ENCODE measurements at places on chromosomes 5 and 9.

- DNase-seq = no peak
These were observed 98.4 kb downstream of the MED27 start for GRCh38 chr9:131981116-131981776.

GRCh38 chr5:1779021-1779680, 20.5 kb downstream of the MRPL36 start:
- DNase-seq = no peak

DNA sequence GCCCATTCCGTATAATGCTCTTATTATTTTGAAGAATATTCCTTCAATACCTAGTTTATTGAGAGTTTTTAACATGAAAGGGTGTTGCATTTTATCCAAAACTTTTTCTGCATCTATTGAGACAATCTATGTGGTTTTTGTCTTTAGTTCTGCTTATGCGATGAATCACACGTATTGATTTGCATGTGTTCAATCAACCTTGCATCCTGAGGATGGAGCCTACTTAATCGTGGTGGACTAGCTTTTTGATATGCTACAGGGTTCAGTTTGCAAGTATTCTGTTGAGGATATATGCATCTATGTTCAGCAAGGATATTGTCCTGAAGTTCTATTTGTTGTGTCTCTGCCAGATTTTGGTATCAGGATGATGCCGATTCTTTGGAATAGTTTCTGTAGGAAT, 1070.3 kb upstream of the CDH18 start:
- no peak for DNase-seq

DNA sequence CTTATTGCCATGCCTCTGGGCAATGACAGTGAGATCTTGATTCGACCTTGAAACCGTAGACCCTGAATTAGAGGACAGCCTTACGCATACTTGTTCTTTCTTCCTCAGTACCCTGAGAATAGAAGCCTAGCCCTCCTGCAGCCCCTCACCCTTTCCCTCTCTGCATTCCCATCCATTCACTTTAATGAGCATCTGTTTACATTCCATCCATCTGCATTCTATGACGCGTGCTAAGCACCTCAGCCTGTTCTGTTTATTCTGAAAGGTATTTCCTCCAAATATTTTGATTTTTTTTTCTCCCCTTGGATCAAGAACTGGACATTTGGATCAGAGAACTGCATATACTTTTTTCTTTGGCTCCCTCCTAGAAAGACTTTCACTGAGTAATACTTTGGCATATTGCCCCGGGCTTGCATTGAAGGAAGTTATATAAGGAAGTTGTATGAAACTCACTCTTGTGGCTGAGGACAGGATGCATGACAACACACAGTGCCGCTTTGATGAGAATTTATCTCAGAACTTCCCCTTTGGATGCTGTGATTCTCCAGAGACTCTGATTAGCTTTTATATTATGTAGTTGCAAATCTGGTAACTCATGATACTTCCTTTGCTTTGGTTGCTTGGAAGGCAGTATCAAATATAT, 15.7 kb downstream of the TMEM8B start:
- no peak for DNase-seq

DNA sequence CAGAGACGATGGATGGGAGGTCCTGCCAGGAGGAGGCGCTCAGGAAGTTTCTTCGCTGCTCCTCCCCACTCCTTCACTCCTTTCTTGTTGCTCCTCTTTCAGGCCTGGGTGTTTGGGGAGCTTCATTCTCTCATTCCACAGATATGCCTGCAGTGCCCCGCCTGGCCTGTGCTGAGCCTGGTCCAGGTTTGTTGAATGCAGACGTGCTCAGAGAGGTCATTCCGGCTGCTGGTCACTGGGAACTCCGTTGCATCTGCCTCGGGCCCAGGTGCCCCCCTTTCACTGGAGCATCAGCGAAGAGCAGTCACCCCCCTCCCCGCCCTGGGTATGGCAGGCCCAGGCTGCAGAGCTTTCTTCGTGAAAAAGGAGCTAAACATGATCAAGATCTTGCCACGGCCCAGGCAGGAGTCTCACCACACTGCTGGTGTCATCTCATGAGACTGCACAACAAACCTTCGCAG, 15.5 kb downstream of the SURF6 start:
- no peak for DNase-seq

DNA sequence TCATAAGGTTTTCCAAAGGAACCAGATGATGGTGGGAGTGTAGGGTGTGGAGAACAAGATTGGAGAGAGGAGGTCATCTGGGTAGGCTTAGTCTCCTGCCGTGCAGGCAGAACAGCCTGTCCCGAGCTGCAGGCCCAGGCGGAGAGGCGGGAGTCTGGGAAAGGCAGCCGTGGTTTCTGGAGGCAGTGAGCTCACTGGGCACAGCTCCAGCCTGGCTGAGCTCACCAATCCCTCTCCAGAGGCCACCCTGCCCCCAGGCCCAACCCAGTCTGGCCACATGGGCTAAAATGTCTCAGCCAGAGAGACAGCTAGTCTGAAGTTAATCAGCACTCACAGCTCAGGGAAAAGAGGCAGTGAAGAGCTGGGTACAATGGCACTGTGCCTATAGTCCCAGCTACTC, 12.3 kb downstream of the P4HA2 start:
- DNase-seq = no peak

GRCh38 chr9:110114859-110115201, 93.1 kb downstream of the C9orf152 start:
- no peak for DNase-seq

GRCh38 chr5:111552896-111553295, 40.6 kb upstream of the STARD4 start:
- no peak for DNase-seq

- DNase-seq = no peak
These were observed 394.4 kb upstream of the ZNF608 start for GRCh38 chr5:125140855-125141254.

All from stimulated activated CD4-positive, alpha-beta T cell treated with anti-CD3 and anti-CD28 coated beads, TNF-alpha, amount 100 ng/mL, for 1 hour (primary cell).